ENCODE measurements at places on chromosomes 2 and 18. TPM values are rescaled to one million over a fixed set of nuclear protein-coding genes. Genes with fewer than 3 reads are reported as not detected.

POTEI gene
- 0.07 TPM for total RNA-seq

PLEK gene
- not detected for total RNA-seq

WDR33 gene
- 33.3 TPM for total RNA-seq

LOXHD1 gene
- total RNA-seq: not detected

SLC39A10 gene
- 24.0 TPM for total RNA-seq

SFTPB gene
- not detected for total RNA-seq

DUSP2 gene
- total RNA-seq: 1.1 TPM

ABCB6 gene
- 27.1 TPM for total RNA-seq

UGT1A3 gene
- not detected for total RNA-seq

ZNF532 gene
- 123 TPM for total RNA-seq

ZC3H6 gene
- 8.6 TPM for total RNA-seq

RAB6C gene
- 0.24 TPM for total RNA-seq

NAT8 gene
- total RNA-seq: not detected

MAP3K19 gene
- total RNA-seq: not detected

RHOB gene
- 191 TPM for total RNA-seq

LCT gene
- not detected for total RNA-seq

ST6GAL2 gene
- 319 TPM for total RNA-seq

RESP18 gene
- not detected for total RNA-seq

HPCAL1 gene
- total RNA-seq: 18.7 TPM

MARCO gene
- total RNA-seq: not detected

ADRA2B gene
- not detected for total RNA-seq

Measured in chondrocyte (in vitro differentiated cells).